NCI-H1694 treated with DMSO at 0.1 percent for 48 hours (cell line): ENCODE measurements at places on chromosomes 13 and 19.

- no peak for DNase-seq
Measured at GRCh38 chr19:15449620-15450527, at the start of gene WIZ. Gene WIZ, minus strand, starts transcription at chr19:15449956. Its CDS starts 1,649 bp downstream, at chr19:15448307.

- no peak for DNase-seq
Measured at GRCh38 chr13:72390909-72391308, 336.5 kb downstream of the MZT1 start.

DNA sequence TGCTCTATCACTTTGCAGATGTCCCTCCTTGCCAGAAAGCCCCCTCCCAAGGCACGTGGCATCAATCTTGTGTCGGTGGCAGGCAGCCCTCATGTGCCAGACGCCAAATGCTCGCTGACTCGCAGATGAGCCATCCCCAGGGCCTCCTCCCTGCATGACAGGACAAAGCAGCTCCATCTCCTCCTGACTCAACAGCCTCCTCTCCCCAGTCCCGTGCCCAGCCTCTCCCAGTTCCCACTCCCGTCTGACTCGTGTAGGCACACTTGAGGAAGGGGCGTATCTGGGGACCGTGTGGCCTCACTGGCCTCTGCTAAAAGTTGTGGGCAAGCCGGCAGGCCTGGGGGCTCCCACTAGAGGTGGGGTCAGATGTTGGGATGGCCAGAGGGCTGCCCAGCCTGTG, 133.6 kb downstream of the STK24 start:
- no peak for DNase-seq

- no peak for DNase-seq
Measured at GRCh38 chr19:42423462-42424344, 3.5 kb downstream of the LIPE start.

DNA sequence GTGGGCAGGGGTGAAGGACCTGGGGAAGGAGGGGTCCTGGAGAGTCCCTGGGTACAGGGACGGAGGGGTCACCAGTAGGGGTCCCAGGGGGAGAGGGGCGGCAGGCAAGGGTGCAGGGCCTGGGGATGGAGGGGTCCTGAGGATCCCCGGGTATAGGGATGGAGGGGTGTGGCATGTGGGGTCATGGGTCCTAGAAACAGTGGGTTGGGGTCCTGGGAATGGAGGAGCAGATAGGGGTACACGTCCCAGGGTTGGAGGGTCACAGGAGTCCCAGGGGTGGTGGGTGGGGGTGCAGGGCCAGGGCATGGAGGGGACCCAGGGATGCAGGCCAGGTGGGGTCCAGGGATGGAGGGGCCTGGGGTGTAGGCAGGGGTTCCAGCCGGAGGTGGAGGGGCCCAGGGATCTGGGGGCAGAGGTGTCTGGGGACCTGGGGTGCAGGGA, 1.4 kb downstream of the BTBD2 start:
- no peak for DNase-seq

GRCh38 chr19:2962018-2962670, 15.2 kb upstream of the TLE6 start:
- DNase-seq = peak; percentile 77

GRCh38 chr13:74289861-74290773, 155.9 kb upstream of the KLF12 start:
- no peak for DNase-seq

DNA sequence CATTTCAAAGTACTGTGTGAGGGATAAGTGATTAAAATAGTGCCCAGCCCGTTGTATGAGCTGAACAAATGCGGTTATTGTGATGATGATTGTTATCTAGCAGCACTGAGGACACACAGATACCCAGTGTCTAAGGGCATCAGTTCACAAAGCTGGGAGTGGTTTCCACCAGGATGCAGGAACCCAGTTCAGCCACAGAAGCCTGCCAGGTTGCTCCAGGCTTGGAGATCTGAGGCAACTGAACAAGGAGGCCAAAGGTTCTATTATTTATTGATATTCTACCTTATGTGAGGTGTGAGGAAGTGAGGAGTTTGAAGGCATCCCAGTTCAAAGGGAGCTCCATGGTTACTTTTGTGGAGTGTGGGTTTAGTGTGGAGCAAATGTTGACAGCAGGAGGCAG, 13.2 kb downstream of the DIAPH3 start:
- DNase-seq = no peak

DNA sequence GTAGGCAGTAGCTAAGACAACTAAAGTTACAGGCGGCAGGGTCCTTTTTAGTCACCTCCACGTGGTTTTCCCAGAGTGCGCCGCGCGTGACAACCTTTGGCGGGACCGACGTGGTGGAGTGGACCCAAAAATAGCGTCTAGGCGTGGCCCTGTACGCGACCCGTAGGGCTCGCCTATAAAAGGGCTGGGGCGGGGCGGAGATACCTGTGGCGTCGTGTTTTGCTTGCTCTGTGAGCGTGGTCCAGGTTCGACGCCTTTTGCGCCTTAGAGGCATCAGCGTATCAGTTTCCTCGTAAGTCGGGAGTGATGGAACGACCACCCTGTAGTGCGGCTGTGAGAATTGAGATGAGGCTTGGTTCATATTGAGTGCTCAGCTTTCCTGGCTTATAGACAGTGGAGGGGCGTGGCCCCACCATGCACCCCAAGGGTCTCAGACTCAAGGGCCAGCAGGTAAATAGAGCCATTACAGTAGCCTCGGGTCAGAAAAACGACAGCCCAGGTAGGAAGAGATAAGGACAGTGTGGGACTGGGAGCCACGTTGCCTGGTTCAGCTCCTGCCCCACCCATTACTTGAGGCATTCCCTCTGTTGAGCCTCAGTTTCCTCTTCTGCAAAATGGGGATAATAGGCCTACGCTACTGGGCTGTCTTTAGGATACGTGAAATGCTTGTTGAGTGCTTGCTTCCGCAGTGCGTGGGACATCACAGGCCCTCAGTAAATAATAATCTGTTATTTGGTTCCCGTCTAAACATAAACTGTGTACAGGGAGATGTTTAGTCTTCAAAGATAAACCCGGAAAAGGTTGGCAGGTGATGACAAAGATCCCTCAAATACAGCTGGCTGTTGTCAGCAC, 693 bp upstream of the TMED1 start:
- DNase-seq = peak; percentile 91

DNA sequence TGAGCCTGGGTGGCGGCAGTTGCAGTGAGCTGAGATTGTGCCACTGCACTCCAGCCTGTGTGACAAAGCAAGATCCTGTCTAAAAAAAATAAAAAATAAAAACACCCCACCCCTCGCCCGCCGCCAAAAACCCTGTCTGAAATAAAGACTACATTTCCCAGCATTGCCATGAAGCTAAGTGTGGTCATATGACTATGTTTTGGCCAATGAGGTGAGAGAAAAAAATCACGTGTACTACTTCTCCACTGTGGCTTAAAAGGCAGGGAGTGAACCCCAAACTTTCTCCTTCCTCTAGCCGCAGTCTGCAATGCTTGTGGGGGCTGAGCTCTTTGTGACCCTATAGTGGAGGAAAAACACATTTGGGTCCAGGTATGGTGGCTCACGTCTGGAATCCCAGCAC, 54.9 kb downstream of the COLGALT1 start:
- DNase-seq = no peak

DNA sequence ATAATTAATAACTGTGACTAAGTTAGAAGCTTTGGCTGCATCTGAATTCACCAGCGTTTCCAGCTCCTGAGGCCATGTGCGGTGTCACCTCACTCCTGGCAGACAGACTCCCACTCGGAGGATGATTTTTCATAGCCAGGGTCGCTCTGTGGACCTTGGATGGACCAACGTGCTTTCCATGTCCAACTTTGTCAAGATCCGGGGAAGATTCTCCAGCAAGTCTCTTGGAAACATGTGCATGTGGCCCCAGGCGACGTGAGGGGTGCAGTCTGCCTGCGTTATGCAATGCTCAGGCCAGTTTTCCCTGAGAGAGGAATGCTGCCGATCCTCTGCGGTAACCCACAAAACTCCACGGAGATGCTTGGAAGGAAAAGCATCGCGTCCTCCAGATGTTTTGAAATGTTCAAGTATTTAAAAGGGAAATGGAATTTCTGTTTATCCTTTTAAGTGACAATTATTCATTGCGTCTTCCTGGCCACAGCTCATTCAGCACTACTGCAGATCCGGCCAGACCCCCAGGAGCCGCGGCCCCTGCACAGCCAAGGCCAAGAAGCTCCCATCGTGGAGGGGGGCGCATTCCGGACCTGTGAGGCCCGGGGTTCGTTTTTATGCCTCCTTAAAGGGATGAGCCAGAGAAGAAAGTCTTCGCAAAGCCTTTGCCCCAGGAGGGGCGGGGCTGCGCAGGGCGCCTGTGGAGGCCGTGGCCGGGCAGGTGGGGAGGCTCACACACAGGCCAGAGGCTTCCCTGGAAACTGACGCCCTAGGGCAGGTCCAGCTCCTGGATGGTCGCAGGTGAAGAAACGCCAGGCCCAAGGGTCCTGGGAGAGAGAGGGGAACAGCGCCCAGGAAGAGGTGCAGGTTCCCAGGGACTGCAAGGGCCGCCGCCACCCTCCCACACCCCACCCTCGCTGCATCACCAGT, 46.0 kb downstream of the C13orf46 start:
- no peak for DNase-seq
